ENCODE measurements at places on chromosomes 2 and 18.

DNA sequence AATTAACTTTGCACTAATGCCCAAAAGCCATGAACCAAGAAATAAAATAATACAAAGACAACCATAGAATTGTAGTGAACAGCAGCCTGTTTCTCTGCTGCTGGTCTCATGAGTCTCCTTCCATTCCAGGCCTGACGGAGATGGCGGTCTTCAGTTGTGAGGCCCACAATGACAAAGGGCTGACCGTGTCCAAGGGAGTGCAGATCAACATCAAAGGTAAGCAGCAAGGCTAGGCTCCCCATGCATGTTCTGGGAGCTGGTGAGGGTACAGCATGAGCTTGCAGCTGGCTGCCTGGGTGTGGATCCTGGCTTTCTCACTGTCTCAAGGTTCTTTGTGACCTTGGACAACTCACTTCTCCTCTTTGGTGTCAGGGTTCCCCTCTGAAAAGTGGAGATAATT lies 66.7 kb downstream of the MERTK start:
- no peak for DNase-seq

- no peak for DNase-seq
Measured at GRCh38 chr2:8514796-8515758, 166.8 kb upstream of the ID2 start.

- no peak for DNase-seq
Measured at GRCh38 chr2:66897181-66897580, 462.3 kb downstream of the MEIS1 start.

DNA sequence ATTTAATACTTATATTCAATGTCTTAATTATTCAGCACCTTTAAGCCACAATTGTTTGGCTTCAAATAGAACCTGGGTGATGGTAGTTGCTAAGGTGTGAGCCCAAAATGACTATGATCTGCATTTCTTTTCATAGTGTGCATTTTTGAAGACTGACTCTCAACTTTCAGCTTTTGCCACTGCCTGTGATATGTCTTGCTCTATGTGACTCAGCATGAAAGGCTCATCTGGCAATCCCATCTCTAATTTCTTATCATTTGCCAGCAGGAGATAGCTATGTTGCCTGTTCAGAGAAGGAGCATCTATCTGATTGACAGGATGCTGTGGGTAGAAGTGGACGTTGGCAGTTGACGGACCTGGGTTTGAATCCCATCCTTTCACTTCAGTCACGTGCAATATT lies 34.5 kb upstream of the CCDC93 start:
- no peak for DNase-seq

- no peak for DNase-seq
Measured at GRCh38 chr18:69755856-69756496, 191.7 kb downstream of the CD226 start.

DNA sequence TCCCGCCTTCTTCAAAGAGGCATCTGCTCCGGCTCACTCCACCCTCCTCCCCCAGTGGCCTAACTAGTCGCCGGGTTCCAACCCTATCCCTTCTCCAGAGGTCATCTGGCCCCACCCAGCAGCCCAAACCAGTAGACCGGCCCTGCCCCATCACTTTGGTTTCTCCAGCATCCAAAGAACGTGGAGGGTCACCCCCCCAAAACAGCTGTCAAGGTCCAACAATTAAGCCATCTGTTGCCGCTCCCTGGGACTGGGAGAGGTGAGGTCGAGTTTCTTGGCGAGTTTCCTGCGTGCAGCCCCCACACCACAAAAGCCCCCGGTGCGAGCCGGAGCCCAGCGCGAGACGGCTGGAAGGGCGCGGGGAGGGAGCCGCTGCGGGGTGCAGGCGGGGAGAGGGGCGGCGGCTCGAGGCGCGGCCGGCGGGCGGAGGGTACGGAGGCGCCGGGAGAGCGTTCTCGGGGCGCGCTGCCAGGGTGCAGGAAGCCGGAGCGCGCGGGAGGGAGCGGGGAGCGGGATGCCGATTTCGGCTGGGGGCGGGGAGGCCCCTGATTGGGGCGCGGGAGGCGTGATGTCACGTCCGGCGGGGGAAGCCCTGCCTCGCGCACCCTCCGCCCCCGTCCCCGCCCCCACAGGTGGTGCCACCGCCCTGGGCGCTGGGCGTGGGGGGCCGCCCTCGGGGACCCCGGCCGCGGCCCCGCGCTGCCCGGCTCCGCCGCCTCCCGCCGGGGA lies 571 bp upstream of the GPC1 start:
- no peak for DNase-seq

DNA sequence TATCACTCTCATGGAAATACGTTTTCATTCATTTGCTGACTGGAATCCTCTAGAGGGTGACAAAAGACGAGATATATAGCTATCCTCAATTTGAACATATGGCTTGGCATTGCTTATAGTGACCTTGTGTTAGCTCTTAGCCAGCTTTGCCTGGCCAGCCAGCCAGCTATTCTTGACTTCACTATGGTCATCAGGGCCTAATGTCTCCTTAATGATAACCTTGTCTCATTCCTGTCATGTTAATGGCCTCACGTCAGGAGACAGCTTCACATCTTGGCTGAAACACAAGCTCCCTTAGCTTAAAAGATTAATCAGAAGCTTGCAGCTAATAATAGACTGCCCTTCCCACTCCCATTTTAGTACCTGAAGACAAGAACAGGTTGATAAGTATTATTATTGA lies 1517.5 kb upstream of the PIK3C3 start:
- no peak for DNase-seq

- no peak for DNase-seq
Measured at GRCh38 chr18:35348001-35348400, 3.8 kb upstream of the ZNF24 start.

DNA sequence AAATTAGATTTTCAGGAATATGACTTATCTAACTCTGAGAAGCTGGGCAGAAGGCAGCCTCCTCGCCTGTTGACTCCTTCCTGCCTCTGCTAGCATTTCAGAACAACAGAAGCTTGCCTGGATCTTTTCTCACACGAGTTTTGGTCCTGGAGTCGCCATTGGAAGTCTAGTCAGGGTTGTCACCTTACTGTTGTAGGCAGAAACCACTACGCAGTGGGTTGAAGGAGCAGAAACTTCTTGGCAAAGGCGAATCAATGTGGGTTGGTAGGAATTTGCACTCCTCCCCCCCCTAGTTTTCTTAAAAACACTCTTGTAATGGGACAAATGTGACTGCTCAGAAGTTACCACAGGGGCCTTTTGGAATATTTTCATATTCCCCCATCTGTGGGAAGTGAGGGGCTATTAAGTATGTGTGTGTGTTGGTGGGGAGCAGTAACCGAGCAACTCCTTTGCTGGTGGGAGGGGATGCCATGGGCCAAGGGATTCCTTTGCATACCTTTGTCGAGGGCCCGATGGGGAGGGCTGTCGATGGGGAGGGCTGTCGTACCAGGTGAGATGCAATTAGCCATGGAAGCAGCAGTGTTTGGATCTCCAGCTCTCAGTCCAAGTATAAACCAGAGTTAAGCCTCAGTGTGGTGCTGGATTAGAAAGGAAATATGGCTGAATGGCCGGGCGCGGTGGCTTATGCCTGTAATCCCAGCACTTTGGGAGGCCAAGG lies 117.4 kb downstream of the FMNL2 start:
- no peak for DNase-seq

DNA sequence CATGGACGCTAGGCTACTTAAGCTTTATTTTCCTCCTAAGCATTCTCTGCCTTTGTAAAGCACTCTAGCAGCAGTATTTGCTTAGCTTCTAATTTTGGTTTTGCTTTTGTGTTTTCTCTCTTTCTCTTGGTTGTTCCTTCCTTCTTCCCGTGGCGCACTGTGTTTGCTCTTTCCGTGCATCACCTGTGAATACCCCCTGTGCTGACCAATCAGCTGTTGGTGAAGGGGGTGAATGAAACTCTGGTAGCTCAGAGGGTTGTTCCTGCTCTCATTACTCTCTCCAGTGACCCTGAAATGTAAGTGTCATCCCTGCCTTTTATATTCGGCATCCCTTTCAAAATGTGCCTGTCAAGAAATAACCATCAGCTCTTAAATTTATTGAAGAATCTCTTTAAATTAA lies 45.5 kb upstream of the TNFRSF11A start:
- DNase-seq, result no peak
